T-helper 1 cell (primary cell): ENCODE measurements at places on chromosomes 6 and 20.
A peak's percentile ranks its signal among the peaks of the same experiment; 100 is the strongest.

- DNase-seq = no peak
Observed at GRCh38 chr6:128632131-128632530, 111.7 kb upstream of the PTPRK start.

- DNase-seq = no peak
Observed at GRCh38 chr20:34997131-34997561, 41.5 kb downstream of the MYH7B start.

DNA sequence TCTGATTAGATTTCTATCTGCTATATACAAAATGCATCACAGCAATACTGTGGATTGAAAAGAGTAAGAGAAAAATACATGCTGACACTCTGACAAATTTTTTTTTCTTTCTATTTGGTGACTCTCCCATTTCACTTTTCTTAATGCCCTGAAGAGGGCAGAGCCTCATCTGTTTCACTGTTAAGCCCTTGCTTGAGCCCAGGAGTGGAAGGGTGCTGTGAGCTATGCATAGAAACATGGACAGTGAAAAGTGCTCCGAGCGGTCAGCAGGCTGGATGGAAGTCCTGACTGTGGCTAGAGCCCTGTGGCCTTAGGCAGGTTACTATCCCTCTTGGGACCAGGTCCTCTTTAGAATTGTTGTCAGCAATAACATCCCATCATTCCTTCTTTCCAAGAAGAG, 17.4 kb upstream of the CSE1L start:
- no peak for DNase-seq

DNA sequence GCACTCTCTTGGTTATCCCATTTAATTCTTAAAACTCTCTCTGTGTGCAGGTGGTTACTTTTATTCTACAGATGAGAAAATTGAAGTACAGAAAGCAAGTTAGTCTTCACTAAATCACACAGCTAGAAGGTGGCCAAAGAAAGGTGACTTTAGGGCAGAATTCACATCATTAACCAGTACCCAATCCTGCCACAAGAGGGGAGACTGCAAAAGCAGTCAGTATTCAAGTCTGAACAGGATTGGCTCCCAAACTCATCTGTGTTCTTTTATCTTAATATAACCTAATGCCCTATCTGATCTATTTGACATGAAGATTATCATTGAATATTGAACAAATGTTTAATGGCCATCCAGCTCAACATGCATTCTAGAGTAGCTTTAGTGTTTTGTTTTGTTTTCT, 225.3 kb upstream of the FAM83B start:
- DNase-seq = no peak

GRCh38 chr20:2585811-2586210, 49.4 kb downstream of the TMC2 start:
- DNase-seq = no peak

- peak; percentile 77 for DNase-seq
Observed at GRCh38 chr6:2989332-2990247, 10.1 kb upstream of the NQO2 start.

- DNase-seq = no peak
Observed at GRCh38 chr6:40722091-40722490, 134.9 kb upstream of the LRFN2 start.

GRCh38 chr6:6593867-6594468, 5.4 kb downstream of the LY86 start:
- DNase-seq = no peak

DNA sequence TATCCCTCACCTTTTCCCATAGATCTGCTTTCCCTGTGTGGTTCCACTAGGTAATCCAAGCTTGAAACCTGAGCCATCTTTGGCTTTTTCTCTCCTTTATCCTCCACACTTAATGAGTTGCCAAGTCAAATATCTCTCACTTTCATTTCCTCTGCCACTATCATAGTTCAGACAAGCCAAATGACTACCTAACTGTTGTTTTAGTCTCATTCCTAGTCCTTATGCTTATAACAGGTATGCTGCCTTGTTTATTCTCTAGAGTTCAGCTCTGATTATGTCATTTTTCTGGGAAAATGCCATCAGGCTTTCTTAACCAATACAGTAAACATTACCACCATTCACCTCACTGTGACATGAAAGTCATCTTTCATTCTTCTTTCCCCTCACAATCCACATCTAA, 6.5 kb downstream of the EFHC1 start:
- DNase-seq = no peak

- DNase-seq = no peak
Observed at GRCh38 chr20:38076548-38076947, 43.0 kb downstream of the RPRD1B start.

GRCh38 chr6:5684320-5685053, 322.2 kb downstream of the NRN1 start:
- DNase-seq = no peak

GRCh38 chr6:166553563-166554271, 32.8 kb downstream of the RAMACL start:
- DNase-seq = no peak

DNA sequence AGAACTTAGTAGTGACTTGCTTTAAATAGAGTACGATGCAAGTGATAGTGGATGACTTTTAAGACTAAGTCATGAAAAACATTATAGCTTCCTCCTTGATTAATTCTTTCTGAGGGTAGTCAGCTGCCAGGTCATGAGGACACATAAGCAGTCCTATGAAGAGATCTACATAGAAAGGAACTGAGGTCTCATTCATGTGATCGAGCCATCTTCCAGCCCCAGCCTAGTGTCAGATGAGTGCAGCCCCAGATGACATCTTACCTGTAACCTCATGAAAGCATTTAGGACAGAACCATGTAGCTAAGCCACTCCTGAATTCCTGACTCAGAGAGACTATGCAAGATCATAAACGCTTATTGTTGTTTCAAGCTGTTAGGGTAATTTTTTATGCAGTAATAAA, 67.7 kb downstream of the AK9 start:
- no peak for DNase-seq

GRCh38 chr20:41081276-41081814, 52.7 kb downstream of the TOP1 start:
- DNase-seq = no peak

GRCh38 chr20:32158943-32159660, 48.4 kb downstream of the PLAGL2 start:
- no peak for DNase-seq

- DNase-seq = no peak
Observed at GRCh38 chr6:82074556-82074955, 173.0 kb downstream of the IBTK start.

DNA sequence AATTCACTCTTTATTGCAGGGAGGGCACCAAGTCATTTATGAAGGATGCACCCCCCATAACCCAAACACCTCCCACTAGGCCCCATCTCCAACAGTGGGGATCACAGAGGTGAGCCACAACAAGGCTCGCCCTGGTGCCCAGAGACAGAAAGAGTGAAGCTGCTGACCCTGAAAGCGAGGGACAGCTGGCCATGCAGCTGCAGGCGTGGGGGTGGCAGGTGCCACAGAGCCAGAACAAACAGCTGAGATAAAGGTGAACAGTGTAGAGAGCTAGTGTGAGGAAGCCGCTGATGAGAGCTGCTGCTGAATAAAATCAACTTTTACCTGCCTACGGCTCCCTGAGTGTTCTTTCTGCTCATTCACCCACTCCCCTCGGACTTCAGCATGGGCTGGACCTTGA, 18.8 kb upstream of the RGS17 start:
- DNase-seq = no peak

GRCh38 chr20:8151372-8151771, 19.3 kb downstream of the PLCB1 start:
- no peak for DNase-seq

DNA sequence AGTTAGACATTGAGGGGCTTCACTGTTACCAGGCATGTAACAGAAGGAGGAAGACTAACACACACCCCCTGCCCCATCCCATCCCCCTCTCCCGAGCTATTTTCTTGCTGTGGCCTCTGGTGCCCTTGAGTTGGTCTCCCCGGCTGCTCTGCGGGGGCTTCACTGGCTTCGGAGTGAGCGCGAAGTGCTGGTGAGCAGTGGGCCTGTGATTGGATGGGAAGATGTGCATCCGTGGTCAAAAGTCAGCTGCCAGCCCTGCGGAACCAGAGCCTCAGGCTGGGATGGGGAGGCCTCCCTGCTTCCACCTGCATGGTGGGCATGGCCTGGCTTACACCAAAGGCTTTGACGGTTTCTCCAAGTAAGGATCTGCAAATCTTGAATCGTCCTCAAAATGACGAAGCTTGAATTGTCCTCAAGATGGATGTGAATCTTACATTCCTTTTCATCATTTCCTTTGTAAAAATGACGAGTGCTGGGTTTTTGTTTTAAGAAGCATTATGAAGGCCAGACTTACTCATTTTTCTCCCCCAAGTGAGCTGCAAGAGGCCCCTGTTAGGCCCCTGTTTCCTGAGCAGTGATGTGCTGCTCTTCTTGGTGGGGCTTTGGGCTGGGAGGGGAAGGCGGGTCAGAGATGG, 23.7 kb downstream of the SPATA2 start:
- DNase-seq = no peak

DNA sequence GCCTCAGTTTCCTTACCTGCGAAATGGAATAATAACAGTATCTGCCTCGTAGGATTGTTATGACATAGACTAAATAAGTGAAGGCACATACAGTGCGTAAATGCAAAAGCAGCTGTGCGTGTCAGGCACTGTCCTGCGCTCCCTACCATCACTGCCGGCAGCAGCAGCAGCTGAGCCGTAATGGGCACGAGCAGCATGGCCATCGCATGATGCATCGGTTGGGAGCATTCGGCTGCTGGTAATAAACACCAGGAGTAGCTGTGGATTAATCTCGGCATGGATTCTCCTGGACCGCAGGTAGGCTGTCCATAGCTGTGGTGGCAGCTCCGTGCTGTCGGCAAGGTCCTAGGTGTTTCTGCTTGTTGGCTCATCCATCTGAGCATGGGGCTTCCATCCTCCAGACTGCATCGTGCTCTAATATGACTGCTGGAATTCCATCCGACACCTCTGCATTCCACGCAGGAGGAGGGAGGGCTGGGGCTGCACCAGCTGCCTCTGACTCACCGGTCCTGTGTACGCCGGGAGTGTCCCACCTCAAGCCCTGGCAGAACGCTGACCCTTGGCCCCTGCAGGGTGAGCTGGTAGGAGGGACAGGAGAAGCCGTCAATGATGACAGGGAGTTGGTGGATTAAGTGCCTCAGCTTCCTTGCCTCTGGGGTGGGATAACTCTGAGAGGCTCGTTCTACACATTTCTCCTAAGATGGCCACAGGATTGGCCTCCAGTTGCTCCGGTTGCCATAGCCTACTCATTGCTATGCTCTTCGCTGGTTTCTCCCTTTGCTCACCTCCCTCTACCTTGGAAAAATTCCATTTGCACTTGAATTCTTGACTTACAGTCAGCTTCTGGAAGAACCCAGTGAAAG, 100.9 kb upstream of the PMEPA1 start:
- DNase-seq = no peak

- DNase-seq = no peak
Observed at GRCh38 chr6:97757575-97757974, 474.6 kb upstream of the MMS22L start.

DNA sequence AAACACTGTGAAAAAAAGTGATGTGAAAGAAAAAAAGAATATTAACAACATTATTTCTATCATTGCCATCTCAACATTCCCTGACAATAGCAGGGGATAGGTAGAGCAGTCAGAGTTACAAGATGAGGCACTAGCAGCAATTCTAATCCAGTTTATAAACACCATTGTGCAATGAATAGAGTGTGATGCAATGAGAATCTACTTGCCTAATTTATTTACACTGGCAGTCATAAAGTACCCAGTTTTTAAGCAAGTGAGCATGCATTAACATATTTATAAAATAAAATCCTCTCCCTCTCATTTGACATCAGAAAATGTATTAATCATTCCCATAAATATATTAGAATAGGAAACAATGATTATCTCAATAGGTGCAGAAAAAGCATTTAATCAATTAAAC, 2.5 kb upstream of the MANEA start:
- DNase-seq = no peak

DNA sequence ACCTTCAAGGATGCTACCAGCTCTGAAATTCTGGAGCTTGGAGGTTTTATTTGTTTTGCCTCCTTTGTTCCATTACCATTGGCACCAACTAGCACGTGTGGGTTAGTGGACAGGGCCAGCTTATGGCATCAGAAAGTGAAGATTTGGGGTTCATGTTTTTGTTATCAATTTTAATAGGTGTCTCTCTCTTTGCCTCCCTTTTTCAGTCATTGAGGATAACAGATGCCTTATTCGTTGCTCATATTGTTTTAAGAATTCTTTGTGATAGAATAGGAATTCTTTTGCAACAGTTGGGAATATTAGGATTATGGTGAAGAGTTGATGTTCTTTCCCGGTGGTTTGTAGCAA, 22.9 kb downstream of the TMC2 start:
- DNase-seq = no peak

DNA sequence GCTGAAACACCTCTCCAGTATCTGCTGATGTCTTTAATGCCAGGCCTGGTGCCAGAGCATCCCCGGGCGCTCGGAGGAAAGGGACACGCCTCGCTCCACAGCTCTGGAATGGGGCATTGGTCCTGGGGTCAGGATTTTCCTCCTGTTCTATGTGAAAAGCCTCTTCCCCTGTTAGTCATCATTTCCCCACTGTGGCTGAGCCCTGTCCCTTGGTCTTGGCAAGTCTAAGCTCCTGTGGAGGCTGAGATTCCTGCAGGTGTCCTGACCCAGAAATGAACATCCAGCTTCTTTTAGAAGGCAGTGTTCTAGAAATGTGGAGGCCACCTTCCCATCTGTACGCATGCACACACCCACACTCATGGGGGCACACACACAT, 19.4 kb downstream of the SYNDIG1 start:
- no peak for DNase-seq

GRCh38 chr20:13868331-13868730, 83.5 kb downstream of the NDUFAF5 start:
- DNase-seq = no peak

DNA sequence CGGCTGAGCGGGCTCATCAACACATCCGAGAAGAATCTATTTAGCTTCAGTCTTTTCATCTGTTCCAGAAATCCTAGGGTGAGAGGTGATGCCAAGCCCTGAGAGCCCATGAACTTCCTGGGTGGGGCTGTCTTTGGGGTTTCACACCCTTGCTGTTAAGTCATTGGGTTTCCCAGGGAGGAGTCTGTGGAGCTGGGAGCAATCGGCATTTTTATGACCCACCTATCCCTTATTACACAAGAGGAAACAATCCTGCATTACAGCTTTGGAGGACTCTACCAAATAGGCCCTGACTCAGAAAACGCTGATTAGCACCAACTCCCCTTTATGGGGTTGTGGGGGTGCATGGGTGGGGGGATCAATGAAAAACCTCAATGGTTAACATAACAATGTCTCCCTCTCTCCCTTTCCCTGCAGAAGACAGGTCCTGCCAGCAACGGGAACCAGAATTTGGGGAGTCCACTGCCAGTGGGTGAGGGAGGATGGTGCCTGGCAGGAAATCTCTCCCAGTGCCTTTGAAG, 46.3 kb downstream of the EZR start:
- no peak for DNase-seq

DNA sequence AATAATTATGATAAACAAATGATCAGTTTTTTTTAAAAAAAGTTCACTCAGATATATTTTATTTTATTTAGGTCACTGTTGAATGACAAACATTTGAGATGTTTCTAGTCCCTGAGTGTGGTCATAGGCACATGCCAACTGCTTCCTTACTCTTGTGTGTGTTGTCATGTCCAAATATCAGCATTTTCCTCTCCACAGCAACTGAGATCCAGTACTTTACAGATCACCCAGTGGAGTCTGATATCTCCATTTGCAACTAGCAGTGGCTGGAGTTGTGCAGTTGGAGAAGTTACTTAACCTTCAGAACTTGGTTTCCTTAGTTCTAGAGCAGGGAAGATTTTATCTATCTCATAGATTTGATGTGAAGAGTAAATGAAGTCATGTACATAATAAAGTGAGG, 101.3 kb downstream of the MYB start:
- DNase-seq = no peak

- DNase-seq = no peak
Observed at GRCh38 chr6:158559338-158559894, 475 bp upstream of the TMEM181 start.

GRCh38 chr6:120363429-120363828, 970.9 kb downstream of the TBC1D32 start:
- no peak for DNase-seq
